NCI-H2081 (cell line): ENCODE measurements at places on chromosomes 2 and 18.

- no peak for DNase-seq
Observed at GRCh38 chr2:3745920-3746319, 42.5 kb downstream of the DCDC2C start.

DNA sequence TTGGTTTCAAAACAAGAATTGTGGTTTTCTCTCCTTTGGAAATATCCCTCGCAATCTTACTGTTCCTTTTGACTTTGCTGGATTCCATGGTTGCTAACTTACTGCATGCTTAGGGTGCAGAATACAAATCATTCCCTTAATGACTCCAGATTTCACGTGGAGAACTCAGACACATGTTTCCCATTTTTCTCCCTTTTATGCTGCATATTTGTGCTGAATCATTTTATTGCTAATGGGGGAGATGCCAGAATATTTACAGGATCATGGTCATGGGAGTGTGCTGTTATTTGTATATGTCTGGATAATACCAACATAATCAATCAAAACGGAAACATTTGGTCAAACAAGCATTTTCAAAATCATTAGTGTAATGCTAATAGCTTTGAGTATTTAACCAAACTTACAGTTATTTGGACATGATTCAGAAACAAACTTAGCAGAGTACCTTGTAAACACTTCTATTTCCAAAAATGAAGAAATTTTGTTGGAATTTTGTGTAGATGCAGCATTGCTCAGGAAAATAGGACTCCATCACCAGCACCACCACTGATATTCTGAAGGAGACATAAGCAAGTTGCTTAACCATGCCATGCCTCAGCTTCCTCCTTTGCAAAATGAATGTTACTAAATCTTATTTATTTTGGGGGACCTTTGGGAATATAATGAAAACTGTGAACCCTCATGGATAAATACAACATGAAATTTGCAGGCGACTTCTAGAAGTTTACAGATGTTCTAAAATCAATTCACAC, 122.5 kb upstream of the RND3 start:
- no peak for DNase-seq

GRCh38 chr2:31606509-31606908, 25.8 kb upstream of the SRD5A2 start:
- no peak for DNase-seq

- DNase-seq: no peak
Observed at GRCh38 chr2:108560241-108560811, 26.1 kb downstream of the LIMS1 start.

DNA sequence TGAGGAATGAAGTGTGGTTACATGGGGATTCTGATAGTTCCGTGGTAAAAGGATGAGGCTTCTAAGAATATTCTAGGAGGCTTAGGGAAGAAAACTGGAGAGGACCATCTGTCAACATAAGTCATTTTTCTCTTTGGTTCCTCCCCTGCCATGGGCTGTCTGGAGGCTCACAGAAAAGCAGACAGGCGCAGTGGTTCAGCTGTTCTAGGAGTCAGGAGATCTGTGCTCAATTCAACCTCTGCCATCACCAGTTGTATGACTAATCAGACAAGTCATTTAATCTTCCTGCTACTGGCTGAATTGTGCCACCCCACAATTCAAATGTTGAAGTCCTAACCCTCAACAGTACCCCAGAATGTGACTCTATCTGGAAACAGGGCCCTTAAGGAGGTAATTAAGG, 36.4 kb downstream of the ADAM17 start:
- DNase-seq: no peak

DNA sequence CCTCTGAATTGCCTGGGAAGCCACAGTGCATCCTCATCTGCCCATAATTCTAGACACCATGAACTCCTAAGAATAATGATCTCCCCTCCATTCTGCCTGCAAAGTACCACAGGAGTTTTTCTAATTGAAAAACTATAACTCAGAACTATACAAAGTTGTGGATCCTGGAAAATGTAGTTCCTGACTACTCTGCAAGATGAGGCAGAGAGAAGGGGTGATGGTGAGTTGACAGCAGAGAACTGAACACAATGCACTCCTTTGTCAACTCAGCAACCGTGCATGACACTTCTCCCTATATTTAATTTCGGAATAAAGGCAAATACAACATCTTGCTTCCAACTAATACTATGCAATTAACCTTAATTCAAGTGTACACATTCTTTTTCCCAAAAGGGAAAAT, 471.1 kb upstream of the FAM98A start:
- no peak for DNase-seq

- no peak for DNase-seq
Observed at GRCh38 chr2:66874411-66874810, 439.5 kb downstream of the MEIS1 start.

DNA sequence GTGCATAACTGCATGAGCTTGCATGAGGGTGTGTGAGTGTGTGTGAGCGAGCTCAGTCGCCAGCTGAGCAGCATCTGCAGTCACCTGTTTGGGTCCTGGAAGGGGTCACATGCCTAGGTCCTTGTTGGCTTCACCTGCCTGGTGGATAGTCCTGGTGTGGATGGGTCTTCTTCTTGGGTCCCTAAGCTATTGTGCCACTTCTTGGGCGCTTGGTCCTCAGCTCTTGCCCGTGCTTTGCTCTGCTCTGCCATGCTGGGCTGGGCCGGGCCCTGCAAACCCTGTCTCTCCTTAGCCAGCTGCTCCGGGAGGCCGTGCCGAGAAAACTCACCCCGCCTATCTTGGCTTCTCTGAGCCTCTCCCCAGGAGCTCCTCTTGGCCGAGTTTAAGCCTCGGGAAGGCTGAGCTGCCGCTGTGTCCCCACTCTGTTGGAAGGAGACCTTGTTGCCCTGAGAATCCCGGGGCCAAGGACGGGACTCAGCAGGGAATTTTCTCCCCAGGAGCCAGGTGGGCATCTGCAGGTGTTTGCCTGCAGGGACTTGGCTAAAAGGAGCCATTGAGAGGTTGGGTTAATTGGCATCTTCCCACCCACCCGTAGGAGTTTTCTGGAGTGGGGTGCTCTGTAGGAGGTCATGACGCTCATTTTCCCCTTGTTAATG, 300.8 kb downstream of the NDUFA10 start:
- no peak for DNase-seq

DNA sequence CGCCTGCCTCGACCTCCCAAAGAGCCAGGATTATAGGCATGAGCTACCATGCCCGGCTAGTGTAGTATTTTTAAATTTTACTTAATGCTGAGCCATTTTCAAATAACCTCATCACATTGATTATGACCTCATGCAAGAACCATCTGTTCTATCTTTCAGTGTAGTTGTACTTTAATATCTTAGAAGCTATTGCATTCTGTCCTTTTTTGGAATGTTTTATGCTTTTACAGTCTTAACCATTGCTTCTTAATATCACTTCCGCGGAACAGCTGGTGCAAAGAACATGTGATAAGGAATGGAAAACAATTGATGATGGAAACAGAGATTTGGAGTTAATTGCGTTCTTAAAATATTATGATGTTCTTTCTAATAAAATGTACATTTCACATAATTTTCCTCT, 2.7 kb downstream of the GEN1 start:
- no peak for DNase-seq

GRCh38 chr18:13548966-13549879, 177.1 kb downstream of the FAM210A start:
- no peak for DNase-seq

DNA sequence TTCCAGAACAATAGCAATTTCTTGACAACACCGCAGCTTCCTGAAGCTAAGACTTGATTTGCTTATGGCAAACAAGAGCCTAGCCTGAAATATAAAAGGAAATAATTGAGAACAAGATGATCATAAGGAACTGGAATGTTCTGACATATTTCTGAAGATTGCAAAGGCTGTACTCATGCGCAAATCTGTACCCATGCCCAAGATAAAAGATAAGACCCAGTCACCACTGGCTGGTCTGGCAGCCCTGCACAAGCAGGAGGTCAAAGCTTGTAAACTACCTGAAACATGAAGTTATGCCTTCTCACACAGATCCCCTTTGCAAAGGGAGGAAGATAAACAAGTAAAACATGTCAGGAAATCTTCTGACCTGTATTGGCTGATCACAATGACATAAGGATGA, 160.8 kb upstream of the GYPC start:
- no peak for DNase-seq

DNA sequence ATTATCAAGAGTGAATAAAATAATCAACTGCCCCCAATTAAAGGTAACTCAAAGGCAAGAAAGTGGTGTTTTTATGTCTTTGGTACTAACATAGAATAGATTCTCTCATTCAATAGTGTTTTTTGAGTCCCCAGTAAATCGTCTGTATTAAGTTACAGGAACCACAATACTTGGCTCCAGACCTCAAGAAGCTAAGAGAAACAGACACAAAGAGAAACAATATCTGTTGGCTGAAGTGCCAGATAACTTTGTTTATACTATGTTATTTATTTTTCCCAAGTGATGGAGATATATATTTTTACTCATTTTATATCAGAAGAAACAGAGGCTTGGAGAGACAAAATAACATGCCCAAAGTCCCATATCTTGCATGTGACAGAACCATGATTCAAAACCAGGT, 201.7 kb upstream of the HNRNPA3 start:
- no peak for DNase-seq

- no peak for DNase-seq
Observed at GRCh38 chr2:32064021-32064601, 755 bp downstream of the SPAST start.

GRCh38 chr2:72136933-72137497, 10.6 kb downstream of the CYP26B1 start:
- DNase-seq: no peak

- DNase-seq: no peak
Observed at GRCh38 chr2:25903216-25903776, 25.0 kb upstream of the ASXL2 start.

DNA sequence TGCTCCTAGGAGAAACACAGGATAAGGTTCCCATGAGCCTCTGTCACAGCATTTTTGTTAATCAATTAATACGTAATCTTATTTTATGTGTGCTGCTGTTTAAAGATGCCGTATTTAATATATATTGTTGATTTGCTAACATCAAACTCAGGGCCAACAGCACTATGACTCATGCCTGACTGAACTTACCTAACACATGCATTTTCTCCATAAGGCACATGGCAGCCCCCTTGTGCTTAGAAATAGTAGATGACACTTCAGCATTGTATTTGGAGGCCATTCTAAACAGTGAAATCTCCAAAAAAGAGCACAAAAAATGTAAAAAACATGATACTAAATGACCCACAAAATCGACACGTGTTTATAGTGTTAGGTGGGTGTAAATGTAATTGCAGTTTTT, 314.8 kb downstream of the MYCN start:
- no peak for DNase-seq

DNA sequence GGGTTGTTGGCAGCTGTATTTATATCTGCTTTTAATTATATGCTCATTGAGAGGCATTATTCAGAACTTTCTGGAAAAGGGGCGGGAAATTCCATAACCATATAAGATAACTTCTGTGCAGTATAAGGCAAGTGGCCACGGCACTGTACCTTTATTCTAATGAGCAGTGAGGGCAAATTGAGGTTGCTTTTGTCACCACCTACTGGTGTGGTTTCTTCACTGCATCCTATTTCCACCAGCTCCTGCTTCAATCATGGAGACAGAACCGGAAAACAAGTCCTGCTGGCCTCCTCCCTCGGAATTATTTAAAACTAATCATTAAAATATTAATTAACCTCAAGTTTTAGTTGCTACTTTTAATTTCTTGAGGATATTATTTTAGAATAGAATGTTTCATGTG, 759.4 kb downstream of the CBLN2 start:
- no peak for DNase-seq

- DNase-seq: no peak
Observed at GRCh38 chr2:15337996-15338666, 223.0 kb downstream of the NBAS start.

DNA sequence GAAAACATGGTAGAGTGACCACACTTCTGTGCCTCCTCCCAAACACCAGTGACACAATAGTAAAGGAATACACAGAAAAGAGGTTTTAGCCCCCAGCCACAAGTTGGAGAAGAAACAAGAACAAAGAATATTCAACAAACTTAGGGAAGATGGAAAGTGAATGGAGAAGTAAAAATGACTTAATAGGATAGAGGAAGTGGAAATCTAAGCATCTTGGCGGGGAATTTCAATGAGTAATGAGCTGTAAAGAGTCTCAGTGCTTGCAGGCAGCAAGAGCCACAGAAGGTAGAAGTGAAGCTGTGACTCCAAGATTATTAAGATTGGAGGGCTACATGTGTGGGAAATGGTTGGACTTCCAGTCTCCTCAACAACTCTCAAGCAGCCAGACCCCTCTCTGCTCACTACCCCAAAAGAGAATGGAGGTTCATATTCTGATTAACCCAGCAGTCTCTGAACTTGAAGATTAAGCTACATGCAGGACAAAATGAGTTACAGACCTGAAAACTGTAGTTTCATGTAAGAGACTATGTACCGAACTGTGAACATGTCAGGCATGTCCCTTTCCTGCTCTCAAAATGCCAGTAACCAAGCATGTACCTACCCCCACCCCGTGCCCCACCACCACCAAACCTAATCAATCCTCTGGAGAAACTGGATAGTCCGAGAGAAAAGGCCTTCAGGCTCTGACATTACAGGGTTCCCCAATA, 16.9 kb upstream of the HNRNPLL start:
- DNase-seq: no peak

GRCh38 chr18:50114448-50114847, 80.5 kb downstream of the MYO5B start:
- DNase-seq: no peak

DNA sequence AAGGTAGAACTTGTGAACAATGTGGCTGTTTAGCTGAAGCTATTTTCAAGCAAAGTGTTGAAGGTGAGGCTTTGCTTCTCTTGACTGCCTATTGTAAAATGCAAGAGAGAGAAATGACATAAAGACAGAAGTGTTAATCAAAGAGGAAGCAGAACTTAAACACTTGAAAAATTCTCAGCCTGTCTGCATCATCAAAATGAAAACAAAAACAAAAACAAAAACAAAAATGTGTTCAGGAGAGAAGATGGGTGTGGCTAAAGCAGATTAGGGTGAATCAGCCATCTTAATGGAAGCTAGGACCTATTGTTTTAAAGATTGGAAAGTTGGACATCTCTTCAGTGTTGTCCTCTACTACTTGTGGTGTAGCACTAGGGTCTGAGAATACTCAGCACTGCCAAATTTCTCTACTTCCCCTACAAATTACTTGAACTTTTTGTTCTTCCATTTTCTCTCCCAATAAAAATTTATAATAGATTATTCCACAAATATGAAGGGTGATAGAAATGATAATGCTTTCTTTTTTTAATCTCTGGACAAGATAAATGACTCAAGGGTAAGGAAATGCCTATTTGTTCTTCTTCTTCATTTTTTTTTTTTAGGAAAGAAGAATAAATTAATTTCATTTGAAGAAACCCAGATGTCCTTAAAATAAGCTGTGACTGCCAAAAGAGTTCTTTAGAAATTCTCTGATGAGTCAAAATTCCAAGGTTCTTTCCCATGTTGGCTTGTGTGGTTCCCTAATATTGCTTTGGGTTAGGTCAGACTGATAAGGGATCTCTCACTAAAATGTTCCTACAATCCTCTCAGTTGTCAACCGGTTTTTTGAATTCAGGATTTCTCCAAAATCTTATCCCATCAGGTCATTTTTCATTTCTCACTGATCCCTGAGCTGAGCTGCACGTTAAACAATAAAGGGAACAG, 571.2 kb upstream of the ZEB2 start:
- DNase-seq: no peak

GRCh38 chr2:166134252-166135151, 6.7 kb upstream of the SCN1A start:
- no peak for DNase-seq

GRCh38 chr18:38198956-38199355, 633.4 kb upstream of the CELF4 start:
- no peak for DNase-seq

GRCh38 chr18:21132398-21132918, 20.8 kb upstream of the ROCK1 start:
- DNase-seq: no peak
